Muscle of back (tissue), 13 donors: ENCODE measurements at places on chromosomes 4 and X. TPM values are rescaled to one million over a fixed set of nuclear protein-coding genes. Genes with fewer than 3 reads are reported as not detected.

DNA sequence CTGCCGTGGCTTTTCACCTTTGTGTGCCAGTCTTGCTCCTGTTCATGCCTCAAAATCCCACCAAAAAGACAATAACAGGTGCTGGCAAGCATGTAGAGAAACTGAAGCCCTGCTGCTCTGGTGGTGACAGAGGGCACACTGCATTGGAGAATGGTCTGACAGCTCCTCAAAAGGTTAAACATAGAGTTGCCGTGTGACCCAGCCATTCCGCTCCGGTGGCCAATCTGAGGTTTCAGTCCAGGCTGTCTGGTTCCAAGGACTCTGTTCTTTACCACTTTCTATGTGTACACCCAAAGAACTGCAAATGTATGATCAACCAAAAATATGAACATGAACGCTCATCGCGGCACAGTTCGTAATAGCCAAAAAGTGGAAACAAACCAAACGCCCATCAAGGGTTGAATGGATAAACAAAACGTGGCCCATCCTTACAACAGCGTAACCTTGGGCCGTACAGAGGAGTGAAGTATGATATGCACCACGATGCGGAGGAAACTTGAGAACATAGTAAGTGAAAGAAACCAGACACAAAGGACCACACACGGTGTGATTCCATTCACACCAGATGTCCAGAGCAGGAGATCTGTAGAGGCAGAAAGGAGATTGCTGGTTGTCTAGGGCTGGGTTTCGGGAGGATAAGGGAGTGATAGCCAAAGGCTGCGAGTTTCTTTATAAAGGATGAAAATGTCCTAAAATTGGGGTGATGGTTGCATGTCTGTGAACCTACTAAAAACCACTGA lies 33.6 kb upstream of the WFS1 start:
- no peak for DNase-seq

GRCh38 chr4:187617113-187617512 lies 378.5 kb upstream of the ZFP42 start:
- DNase-seq: no peak

Gene RNF175
- 1.7 TPM for polyA plus RNA-seq

Gene SLC25A4
- polyA plus RNA-seq: 147 TPM

Gene GYPA
- 4.2 TPM for polyA plus RNA-seq

Gene CLTRN
- polyA plus RNA-seq: 0.60 TPM

Gene TRIM75
- polyA plus RNA-seq: 0.22 TPM

DNA sequence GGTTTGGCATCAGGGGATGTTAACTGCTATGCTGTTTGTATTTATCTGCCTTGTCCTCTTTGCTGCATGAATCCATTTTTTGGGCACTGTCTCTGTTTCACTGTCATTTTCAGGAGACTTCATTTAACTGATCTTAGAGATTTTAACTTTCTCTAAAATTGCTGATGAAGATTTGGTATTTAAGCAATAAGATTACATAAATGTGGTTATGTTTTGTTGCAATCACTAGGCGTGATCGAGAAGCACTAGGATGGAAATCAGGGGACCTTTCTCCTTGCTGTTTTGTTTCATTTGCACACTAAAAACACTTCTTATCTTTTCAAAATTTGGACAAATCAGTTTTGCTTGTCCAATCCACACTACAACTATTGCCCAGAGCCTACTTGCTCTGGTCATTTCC lies 15.4 kb downstream of the CXCL2 start:
- no peak for DNase-seq

- DNase-seq: no peak
Observed at GRCh38 chr4:146023334-146023967, 84.8 kb upstream of the ZNF827 start.

Gene HSFX1
- polyA plus RNA-seq: 0.98 TPM

Gene DMP1
- polyA plus RNA-seq: not detected

DNA sequence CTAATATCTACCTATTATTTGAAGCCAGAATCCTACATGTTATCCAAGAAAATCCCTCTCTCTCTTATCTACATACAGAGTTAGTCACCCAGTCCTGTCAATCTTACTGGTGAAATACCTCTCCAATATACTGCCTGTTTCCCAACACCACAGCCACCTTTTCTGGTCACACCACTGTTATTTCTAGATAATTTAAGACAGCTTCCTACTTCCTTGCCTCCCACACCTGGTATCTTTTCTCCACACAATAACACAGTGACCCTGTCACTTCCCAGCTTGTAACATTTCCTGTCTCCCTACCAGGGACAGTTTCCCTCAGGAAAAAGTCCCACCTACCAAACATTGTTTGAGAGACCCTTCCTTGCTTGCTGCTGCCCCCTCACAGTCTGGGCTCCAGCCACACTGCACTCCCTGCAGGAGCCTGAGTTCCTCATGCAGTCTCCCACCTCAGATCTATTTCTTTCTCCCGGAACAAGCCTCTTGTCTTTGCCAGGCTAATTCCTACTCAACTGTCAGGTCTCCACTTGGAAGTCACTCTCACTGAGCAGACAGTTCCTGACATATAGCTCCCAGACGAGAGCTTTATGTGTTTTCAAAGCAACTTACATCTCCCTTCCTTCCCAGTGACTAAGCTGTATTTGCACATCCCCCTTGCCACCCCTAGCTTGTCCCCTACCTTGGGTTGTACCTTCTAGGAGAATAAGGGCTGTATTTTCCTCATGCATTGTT lies 73.6 kb upstream of the QRFPR start:
- no peak for DNase-seq

DNA sequence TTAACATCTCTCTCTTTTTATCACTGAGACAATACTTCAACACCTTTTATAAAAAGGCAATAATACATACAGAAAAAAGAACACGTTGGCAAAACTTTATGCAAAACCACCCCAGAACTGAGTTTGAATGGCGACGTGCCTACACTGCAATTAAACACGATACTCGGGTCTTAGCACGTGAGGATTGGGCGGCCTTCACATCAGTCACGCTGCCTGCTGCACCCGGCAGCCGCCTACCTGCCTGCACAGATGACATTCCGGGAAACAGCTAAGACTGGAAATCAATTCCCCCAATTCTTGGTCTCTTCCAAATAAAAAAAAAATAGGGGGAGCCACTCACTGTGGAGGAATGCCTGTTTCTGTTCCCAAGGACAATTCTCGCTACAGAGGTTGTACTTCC lies 68.2 kb downstream of the NYX start:
- DNase-seq: no peak

Gene RIPPLY1
- 0.24 TPM for polyA plus RNA-seq

- DNase-seq: peak; percentile 18
Observed at GRCh38 chr4:4985844-4986243, 33.4 kb downstream of the CYTL1 start.

DNA sequence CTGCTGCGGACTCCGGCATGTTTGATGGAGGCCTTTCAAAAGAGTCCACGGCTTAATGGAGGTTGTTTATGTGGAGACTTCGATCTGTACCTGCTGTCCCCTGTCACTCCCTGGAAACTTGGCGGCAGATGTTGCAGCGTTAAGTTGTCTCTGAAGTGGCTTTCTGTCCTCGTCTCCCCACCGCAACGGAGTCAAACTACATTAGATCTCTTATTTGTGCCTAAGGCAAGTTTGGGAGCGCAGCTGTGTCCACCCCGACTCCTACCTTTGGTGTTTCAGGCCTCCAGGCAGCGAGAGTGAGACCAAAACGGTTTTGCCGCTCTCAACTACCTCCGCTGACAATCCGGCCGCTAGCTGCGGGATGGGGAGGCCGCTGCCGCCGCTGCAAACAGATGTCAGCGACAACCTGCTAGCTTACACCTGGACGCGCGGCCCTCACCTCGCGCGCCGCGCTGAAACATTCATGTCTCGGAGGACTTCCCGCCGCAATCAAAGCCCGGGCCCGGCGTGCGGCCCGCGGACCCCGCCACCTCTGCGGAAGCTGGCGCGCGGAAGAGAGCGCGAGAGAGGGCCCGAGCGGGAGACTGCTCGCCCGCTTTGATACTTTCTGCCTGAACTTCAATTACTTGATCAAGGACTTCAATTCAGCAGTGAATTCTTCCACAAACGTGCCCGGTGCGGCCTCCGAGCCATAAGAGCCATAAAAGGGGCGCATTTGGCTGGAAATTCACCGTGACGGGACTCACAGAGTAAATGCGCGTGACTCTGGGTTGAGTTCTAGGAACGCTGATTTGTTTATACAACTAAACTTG lies 108.4 kb downstream of the ANTXR2 start:
- no peak for DNase-seq

Gene ITM2A
- 875 TPM for polyA plus RNA-seq

Gene ARR3
- polyA plus RNA-seq: 0.62 TPM

Gene TMPRSS11A
- polyA plus RNA-seq: 0.07 TPM

- peak; percentile 90 for DNase-seq
Observed at GRCh38 chr4:139015269-139015947, at the start of gene NOCT. Gene NOCT (plus strand): TSS chr4:139015781. CDS start chr4:139015982, 201 bp downstream.

Gene DUX4
- polyA plus RNA-seq: not detected
